CD4-positive, CD25-positive, alpha-beta regulatory T cell (primary cell): ENCODE measurements at places on chromosomes 2 and 18. TPM values are rescaled to one million over a fixed set of nuclear protein-coding genes. Genes with fewer than 3 reads are reported as not detected.

ADD2 gene
- polyA plus RNA-seq, result 0.02 TPM

FEV gene
- polyA plus RNA-seq, result not detected

LIPG gene
- not detected for polyA plus RNA-seq

IL1RL2 gene
- polyA plus RNA-seq, result not detected

ZEB2 gene
- polyA plus RNA-seq, result not detected

GPR55 gene
- polyA plus RNA-seq, result 1.6 TPM

MRO gene
- not detected for polyA plus RNA-seq

RND3 gene
- not detected for polyA plus RNA-seq

COLEC12 gene
- not detected for polyA plus RNA-seq

SPR gene
- polyA plus RNA-seq, result not detected

SLC11A1 gene
- 1.00 TPM for polyA plus RNA-seq

SATB2 gene
- polyA plus RNA-seq, result 0.05 TPM

CD8A gene
- 0.40 TPM for polyA plus RNA-seq

COL6A3 gene
- 0.82 TPM for polyA plus RNA-seq

PARD6G gene
- polyA plus RNA-seq, result 0.36 TPM

UBXN4 gene
- 101 TPM for polyA plus RNA-seq

GPR35 gene
- polyA plus RNA-seq, result 0.60 TPM

LRRTM1 gene
- polyA plus RNA-seq, result not detected

TNFAIP6 gene
- polyA plus RNA-seq, result not detected

RNASEH1 gene
- polyA plus RNA-seq, result 30.8 TPM

SDC1 gene
- polyA plus RNA-seq, result not detected

CPLX4 gene
- not detected for polyA plus RNA-seq

IL36B gene
- polyA plus RNA-seq, result not detected

LOXL3 gene
- polyA plus RNA-seq, result not detected

CHN1 gene
- polyA plus RNA-seq, result 17.9 TPM

LMAN1 gene
- 36.3 TPM for polyA plus RNA-seq

VIL1 gene
- not detected for polyA plus RNA-seq

DSG2 gene
- not detected for polyA plus RNA-seq

EPB41L3 gene
- polyA plus RNA-seq, result not detected
